ENCODE measurements at places on chromosomes 4 and X.
A peak's percentile ranks its signal among the peaks of the same experiment; 100 is the strongest.

GRCh38 chr4:66585767-66586166 is 915.5 kb upstream of the EPHA5 start:
- no peak for DNase-seq

- DNase-seq, result no peak
Measured at GRCh38 chr4:148643851-148644250, 201.6 kb upstream of the NR3C2 start.

DNA sequence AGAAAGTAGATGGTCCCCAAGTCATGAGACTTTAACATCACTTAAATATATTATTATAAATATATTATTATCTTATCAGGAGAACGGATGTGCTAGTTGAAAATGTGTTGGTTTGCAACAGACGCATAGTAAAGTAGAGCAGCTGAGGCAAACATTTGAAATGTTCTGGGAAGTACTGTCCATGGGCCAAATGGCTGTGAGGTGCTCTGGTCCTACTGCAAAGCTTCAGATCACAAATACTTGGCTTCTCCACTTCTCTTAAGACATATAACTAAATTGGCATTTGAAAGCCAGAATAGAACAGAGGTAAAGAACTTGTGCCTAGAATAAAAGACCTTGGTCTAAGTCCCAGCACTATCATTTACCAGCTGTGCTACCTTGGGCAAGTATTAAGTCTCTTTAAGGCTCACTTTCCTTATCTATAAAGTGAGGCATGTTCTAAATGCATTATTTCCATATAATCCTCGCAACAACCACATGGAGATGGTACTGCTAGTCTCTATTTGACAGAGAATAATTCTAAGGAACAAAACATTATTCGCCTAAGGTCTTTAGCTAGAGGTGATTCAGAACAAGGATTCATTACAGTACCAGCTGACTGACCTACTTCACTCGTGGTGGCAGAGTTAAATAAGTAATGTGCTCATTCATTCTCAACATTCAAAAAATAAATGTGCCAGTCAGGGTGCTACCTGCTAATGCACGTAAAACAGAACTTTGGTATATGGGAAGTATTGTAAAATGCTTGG is 297.1 kb downstream of the PPP3CA start:
- no peak for DNase-seq

DNA sequence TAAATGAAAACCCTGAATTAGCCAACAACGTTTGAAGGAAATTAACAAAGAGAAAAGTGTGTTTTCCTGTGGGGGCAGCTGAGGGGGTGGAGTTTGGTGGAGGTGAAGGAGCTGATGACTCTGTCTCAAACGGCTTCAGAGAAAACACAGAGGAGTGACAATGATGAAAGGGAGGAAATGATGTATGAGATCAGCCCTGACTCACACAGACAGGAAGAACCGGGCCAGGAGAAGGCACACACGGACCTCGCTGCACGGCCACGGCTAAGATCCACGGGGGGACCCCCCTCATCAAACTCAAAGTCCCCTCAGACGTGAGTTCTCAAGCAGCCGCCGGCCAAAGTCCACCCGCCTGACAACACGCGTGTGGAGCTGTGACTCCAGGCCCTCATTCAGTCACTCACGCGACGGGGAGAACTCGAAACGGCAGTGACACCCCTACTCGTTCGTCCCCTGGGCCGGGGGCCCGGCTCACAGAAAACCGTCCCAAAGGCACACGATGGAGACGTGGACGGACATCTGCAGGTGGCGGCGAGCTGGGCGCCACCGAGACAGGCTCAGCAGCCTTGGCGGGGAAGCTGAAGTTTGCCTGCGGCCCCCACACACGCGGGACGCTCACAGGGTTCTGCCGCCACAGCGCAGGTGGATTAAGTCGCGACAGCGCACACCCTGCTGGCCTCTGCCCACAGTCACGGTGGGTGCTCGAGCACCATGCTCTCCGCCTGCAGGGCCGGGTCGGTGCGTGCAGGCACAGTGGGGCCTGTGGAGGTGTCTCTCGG is 28.8 kb downstream of the PPP2R3B start:
- peak; percentile 79 for DNase-seq

DNA sequence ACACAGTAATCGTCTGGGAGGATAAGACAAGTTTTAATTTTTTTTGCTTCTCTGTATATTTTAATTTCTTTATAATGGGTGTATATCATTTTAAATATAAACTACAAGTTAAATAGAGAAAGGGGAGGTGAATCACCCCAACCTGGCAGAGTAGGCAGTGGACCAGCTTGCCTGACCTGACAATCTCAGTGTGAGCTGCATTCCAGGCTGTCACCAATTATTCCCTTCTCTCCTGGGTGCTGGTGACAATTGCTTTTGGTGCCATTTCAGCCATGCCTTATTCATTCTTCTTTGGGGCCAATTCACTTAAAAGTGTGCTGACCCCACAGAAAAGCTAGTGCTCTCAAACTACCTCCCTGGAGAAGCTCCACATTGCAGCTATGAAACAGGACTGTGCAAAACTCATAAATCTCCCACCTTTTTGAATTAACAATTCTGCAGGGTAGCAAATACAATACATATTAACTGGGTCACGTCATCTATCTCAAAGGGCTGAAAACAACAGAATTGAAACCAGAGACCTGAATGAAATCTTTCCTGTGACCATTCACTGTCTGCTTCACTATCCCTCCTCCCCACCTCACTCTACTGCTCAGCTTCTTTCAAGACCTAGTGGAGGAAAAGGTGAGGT is 359.0 kb downstream of the HS3ST1 start:
- no peak for DNase-seq

DNA sequence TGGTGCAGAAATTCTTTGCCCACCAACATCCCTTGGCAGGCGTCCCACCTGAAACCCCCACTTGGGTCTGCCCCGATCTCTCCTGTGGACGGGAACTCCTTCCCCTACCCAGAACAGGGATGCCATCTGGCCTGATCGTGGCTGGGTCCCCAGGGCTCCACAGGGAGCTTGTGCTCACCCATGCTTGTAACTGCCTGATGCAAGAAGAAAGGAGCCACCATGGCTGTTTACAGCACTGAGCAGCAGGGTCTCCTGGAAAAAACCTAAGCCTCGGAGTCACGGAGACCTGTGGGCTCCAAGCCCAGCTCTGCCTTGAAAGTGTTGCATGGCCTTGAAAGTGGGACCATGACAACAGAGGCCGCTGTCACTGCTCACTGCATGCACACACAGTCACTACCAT is 101.5 kb upstream of the AFAP1 start:
- DNase-seq, result no peak

DNA sequence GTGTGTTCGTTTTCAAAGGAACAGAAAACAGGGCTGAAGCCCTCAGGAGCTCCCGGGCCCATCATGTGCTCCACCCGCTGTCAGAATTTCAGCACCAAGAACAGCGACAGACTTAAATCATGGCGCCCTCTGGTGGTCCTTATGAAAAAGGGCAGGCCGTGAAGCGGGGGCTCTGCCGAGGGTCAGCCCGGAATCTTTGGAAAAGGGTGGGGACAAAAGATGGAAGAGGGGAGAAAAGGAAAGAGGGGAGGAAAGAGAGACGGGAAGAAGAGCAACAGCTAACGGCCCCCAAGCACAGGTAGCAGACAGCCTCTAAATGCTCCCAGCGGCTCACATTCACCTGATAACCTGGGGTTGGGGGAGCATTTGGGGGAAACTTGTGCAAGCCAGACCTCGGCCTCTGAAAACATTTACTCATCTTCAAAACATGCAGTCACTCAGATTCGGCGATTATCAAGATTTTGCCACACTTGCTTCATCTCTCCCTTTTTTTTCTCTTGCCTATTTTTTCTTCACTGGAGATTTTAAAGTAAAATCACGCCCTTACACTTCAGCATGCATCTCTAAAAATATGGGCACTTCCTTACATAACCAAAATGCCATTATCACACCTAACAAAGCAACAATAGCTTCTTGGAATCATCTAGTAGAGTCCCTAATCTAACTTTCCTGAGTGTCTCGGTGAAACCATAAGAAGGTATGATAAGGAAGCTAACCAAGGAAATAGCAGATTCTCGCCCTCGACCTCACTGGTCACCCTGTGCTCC is 28.1 kb upstream of the MAN2B2 start:
- peak; percentile 60 for DNase-seq

DNA sequence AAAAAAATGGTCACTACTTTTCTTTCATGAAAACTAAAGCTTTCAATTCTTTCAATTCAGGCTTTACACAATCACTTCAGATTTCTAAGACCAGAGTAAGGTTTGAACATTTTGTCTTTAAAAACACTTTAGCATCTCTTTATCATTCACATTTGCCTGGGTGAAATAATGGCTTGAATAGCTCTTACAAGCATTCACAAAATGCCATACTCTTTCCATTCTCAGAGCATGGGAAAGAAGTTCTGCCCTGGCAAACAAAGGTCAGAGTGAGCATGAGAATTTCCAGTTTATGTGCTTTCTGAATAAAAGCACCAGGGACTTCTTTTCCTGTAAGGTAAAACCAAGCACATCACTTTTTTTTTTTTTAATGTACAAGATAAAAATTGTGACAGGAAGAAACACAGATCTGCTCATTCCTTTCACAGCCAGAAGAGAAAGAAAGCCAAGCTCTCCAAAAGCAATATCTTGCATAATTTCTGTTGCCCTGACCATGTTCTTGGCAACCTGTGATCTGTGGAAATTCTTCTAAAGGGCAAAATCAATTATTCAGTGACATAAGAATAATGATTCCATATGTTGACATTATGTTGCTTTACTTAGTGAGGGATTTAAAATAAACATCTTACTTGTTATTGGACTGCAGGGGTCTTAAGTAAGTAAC is 64.8 kb downstream of the CD40LG start:
- DNase-seq, result no peak

- no peak for DNase-seq
Measured at GRCh38 chrX:28550331-28550872, 36.8 kb upstream of the IL1RAPL1 start.

GRCh38 chr4:39976945-39977488 is 694 bp downstream of the PDS5A start:
- no peak for DNase-seq

GRCh38 chr4:73801692-73802091 is 34.8 kb upstream of the CXCL6 start:
- no peak for DNase-seq

DNA sequence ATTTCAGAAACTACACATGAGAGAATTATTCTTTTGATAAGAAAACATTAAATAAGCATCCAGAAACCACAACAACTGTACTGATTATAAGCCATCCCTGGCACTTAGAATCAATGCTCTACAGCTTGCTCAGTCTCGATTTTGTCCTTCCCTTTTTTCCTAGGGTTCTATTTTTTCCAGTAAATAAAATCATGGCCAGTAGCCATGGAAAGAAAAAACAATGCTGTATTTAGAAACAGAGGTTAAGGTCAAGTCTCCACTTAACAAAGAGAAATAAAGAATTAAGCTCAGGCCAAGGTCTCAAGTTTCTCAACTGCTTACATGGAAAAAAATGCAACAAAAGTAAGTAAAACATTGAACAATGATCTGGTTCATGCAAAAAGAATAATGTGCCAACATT is 38.7 kb upstream of the GRID2 start:
- no peak for DNase-seq

GRCh38 chrX:47483306-47484268 is 565 bp upstream of the ZNF41 start:
- DNase-seq, result peak; percentile 32

- DNase-seq, result peak; percentile 7
Measured at GRCh38 chr4:70236125-70236524, 6.3 kb upstream of the CSN3 start.

DNA sequence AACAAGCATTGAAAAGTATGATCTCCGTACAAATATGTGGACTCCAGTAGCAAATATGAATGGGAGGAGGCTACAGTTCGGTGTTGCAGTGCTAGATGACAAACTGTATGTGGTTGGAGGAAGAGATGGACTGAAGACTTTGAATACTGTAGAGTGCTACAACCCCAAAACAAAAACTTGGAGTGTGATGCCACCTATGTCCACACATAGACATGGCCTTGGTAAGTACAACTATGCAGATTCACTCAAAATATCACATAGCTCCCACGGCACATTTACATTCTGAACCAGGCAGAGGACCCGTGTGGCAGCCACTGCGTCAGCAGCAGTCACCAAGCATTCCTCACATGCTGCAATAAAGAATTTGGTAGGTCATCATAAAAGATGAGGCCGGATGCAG is 41.3 kb downstream of the KLHL5 start:
- DNase-seq, result peak; percentile 4

GRCh38 chr4:126708716-126709115 is 924.0 kb upstream of the INTU start:
- DNase-seq, result no peak

- no peak for DNase-seq
Measured at GRCh38 chrX:100299559-100299958, 110.5 kb downstream of the PCDH19 start.

DNA sequence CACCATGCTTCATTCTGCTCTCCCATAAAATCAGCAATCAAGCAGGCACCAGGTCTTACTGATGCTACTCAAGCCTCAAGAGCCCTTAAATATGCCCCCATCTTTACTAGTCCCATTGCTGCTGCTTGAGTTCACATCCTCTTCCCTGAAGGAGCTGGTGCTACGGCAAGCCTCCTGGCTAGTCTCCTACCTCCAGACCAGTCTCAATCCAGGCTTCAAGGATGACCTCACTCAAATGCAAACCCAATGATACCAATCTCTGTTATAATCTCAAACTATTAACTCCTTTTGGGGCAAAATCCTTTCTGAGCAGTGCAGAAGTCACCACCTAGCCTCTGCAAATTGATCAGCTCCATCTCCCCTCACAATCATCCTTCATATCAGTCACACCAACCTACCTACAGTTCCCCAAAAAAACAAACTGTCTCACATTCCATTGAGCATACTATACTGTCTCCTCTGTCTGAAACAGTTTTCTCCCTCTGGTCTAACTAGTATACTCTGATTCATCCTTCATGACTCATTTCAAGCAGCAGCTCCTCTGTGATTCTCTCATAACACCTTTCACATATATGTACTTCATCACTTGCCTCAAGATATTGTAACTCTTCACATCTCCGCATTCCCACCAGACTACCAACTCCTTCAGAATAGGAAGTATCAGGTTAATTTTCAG is 30.0 kb downstream of the PAPSS1 start:
- peak; percentile 86 for DNase-seq

DNA sequence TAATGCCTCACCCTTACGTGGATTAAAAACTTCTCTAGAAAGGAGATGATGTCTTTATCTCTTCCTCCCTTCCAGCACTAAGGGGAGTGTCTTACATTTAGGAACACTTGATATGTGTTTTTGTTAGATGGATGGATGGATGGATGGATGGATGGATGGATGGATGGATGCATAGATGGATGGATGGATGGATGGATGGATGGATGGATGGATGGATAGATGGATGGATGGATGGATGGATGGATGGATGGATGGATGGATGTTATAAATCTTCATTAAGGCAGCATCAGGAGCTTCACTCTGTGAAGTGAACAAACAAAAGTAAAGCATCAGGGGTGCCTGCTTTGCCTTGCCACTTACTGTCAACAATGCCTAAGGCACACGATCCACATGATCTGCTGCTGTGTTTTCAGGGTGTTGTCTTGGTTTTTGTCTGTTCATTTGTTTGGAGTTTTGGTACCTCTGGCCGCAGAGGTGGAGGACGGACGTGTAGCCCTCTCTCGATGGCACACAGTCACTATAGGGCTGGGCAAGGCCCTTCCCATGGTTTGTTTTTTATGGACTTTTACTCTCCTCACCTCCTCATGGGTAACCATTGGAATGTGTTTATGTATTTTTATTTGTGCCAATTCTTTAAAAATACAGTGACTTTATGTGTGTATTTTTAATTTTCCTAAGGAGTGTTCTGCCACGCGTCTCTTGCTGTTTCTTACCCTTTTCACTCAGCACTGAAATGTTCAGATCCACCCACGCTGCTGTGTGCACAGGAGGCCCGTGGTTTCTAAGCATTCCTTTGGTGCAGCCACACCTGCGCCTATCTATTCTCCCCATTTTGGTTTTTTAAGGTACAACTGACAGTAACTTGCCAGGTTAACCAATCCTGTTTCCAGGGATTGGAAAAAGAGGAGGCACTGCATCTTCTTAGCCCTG is 91.8 kb upstream of the ENPP6 start:
- no peak for DNase-seq

Measured in fibroblast of upper back skin (primary cell).